ENCODE measurements at places on chromosomes 1 and 21.

- H3K27me3 ChIP-seq: no peaks in the 10 kb centered on the region
- H3K4me3 ChIP-seq: no peak overlapping the region
- H3K27ac ChIP-seq: peak overlapping the region; percentile 57
- H3K36me3 ChIP-seq: no peaks in the 10 kb centered on the region
- no peak for DNase-seq
- peaks cover 36% of the 10 kb centered on the region for H3K4me1 ChIP-seq
These were observed 87.5 kb downstream of the TM2D1 start for GRCh38 chr1:61637470-61637869.

- no peak overlapping the region for H3K4me3 ChIP-seq
- H3K36me3 ChIP-seq: no peaks in the 10 kb centered on the region
- H3K27ac ChIP-seq: no peak overlapping the region
- H3K4me1 ChIP-seq: peaks cover 9% of the 10 kb centered on the region
These were observed 2.7 kb downstream of the SCYL3 start for GRCh38 chr1:169890761-169891538.

- H3K4me1 ChIP-seq: no peaks in the 10 kb centered on the region
- H3K27me3 ChIP-seq: no peaks in the 10 kb centered on the region
- H3K36me3 ChIP-seq: no peaks in the 10 kb centered on the region
- H3K27ac ChIP-seq: no peak overlapping the region
- no peak for DNase-seq
- no peak overlapping the region for H3K4me3 ChIP-seq
These were observed 29.4 kb upstream of the EIF4G3 start for GRCh38 chr1:21206117-21206516.

DNA sequence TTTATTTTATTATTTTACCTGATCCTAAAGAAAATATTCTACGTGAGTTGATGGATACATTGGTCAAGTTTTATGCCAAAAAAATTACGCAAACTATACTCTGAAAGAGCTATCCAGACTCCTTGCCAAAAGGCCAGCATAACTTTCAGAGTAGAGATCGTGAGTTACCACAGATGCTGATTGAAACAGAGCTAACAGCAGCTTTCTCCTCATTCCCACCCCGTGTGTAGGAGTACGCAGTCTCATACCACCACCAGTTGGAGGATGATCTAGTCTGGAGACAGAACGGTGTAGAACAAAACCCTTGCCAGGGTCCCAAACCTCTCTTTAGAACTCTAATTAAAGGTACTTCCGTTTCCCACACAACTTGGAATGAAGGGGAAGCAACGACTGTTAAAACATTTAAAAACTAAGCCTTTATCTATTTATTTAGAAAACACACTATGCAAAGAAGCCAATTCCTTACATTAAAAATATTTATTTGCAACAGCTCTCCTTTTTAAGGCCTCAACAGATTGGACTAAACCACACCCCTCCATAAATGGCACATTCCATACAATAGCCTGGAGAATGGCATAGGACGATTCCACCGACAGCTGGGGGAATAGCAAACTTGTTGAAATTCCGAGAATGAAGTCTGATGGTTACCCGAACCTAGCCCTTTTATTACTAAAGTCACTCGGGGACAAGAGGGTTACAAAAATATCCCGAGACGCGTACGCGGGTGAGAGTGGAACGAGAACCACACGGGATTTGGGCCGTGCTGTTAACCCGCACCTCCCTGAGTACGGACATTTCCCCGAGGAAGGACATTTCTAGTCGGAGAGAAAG lies 1.4 kb downstream of the NUCKS1 start:
- peak overlapping the region; percentile 99 for H3K27ac ChIP-seq
- H3K4me1 ChIP-seq: peaks cover 26% of the 10 kb centered on the region
- peak; percentile 39 for DNase-seq
- H3K36me3 ChIP-seq: no peaks in the 10 kb centered on the region

- no peak overlapping the region for H3K4me3 ChIP-seq
- DNase-seq: no peak
- no peaks in the 10 kb centered on the region for H3K4me1 ChIP-seq
- H3K27me3 ChIP-seq: no peaks in the 10 kb centered on the region
- H3K27ac ChIP-seq: no peak overlapping the region
These were observed 12.6 kb upstream of the NTPCR start for GRCh38 chr1:232937741-232938375.

GRCh38 chr1:10387677-10388386 lies 11.0 kb upstream of the PGD start:
- no peak overlapping the region for H3K4me3 ChIP-seq
- no peaks in the 10 kb centered on the region for H3K36me3 ChIP-seq
- DNase-seq: peak; percentile 64
- H3K4me1 ChIP-seq: peaks cover 13% of the 10 kb centered on the region
- no peaks in the 10 kb centered on the region for H3K27me3 ChIP-seq
- H3K27ac ChIP-seq: peak overlapping the region; percentile 71

- H3K4me3 ChIP-seq: no peak overlapping the region
- no peaks in the 10 kb centered on the region for H3K27me3 ChIP-seq
- H3K27ac ChIP-seq: no peak overlapping the region
- H3K4me1 ChIP-seq: peaks cover 5% of the 10 kb centered on the region
These were observed 1.7 kb downstream of the PATJ start for GRCh38 chr1:61743716-61744580.

DNA sequence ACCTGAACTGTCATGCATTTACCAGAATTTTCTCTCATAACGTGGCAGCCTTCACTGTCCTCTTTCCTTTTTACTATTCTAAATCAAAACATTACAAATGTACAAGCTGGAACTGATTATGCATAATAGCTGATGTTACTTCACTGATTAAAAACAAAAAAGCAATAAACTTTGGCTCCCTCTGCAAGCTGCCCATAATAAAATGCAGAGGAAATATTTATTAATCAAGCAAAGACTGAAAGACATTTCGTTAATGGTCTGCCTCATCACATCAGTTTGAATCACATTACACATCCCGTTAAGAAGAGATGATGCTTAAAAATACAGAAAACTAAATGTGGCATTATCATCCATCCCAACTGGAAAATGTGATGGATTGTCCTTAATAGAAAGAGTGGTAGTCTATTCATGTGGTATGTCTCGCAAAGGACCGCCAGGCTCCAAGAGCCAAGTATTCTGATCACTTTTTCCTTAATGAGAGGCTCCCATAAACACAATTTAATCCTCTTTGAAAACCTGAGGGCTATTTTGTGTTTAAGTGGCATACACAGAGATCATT lies 225.3 kb downstream of the RGS7 start:
- no peak overlapping the region for H3K4me3 ChIP-seq
- no peak for DNase-seq
- H3K36me3 ChIP-seq: no peaks in the 10 kb centered on the region
- H3K4me1 ChIP-seq: no peaks in the 10 kb centered on the region
- no peaks in the 10 kb centered on the region for H3K27me3 ChIP-seq

GRCh38 chr1:17725084-17725719 lies 29.9 kb upstream of the ACTL8 start:
- no peaks in the 10 kb centered on the region for H3K36me3 ChIP-seq
- H3K27me3 ChIP-seq: no peaks in the 10 kb centered on the region
- no peak overlapping the region for H3K4me3 ChIP-seq
- DNase-seq: no peak

DNA sequence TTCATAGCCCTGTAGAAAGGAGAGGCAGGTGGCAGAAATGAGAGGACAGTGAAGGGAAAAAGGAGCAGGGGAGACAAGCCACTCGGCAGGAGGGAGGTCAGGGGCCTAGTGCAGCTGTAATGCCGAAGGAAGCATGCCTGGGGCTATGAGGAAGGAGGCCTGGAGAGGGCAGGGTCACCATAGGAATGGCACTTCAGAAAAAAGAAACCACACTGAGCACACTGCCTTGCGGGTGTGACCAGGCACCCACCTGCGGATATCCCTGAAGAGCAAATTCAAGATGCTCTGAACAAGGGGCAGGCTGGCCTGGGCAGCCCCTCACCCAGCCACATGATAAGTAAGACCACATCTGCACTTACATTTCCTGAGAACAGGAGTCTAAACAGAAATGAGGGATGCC lies 104.7 kb downstream of the JAK1 start:
- H3K27me3 ChIP-seq: no peaks in the 10 kb centered on the region
- peak; percentile 47 for DNase-seq
- no peak overlapping the region for H3K4me3 ChIP-seq
- H3K36me3 ChIP-seq: no peaks in the 10 kb centered on the region
- H3K4me1 ChIP-seq: no peaks in the 10 kb centered on the region

DNA sequence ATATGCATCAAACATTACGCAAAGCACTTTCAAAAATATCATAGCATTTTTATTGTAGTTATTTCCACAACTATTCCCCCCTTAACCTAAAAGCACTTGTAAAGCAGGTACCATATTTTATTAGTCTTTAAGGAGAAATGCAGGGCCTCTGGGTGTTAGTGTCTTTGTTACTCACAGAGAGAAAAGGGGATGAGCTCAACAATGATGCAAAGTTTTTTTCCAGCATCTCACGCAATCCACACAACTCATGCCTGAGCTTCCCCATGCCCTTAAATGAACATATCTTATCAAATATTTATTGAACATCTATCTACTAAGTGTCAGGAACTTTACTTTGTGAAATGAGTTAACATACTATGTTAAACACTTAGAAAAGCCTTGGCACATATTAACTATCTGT lies 50.6 kb downstream of the BEND5 start:
- no peak overlapping the region for H3K27ac ChIP-seq
- no peak overlapping the region for H3K4me3 ChIP-seq
- no peak for DNase-seq
- no peaks in the 10 kb centered on the region for H3K36me3 ChIP-seq
- no peaks in the 10 kb centered on the region for H3K27me3 ChIP-seq

DNA sequence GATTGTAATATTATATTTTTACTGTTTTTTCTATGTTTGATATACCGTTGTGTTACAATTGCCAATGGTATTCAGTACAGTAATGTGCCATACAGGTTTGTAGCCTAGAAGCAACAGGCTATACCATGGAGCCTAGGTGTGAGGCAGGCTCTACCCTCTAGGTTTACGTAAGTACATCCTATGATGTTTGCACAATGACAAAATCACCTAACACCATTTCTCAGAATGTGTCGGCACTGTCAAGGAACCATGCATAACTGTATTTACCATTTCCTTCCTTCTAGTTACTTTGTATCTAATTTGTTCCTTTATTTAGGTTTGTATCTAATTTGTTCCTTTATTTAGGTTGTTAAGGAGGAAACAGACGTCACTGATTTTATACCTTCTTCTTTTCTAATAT lies 9.9 kb downstream of the NPHP4 start:
- DNase-seq: no peak
- H3K4me3 ChIP-seq: no peak overlapping the region
- H3K27me3 ChIP-seq: no peaks in the 10 kb centered on the region
- H3K36me3 ChIP-seq: no peaks in the 10 kb centered on the region

DNA sequence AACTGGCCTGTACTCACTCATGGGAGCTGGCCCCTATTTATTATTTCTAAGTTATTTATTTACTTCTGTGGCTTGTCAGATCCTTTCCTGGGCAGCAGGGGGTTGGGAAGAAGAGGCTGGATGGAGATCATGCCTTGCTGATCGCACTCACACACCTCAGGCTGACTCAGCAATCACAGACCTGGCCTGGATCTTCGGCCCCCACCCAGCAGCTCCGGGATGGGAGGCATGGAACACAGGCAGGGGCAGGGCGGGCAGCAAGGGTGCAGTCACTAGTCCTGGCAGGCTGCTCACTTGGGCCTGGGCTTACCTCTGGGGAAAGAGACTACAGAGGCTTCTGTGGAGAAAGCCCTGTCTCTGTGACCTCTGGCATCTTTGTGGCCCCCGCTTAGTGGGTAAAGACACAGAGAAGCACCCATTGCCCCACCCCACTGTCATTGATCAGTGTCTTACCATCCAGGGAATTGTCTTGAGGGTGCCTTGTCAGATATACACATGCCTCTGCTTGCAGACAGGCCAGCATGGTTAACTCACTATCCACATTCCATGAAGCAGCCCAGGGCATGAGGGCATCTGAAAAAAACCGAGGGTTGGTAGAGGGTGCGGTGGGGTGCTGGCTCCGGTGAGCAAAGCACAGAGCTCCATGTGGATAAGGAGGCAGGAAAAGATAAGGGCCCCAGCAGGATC lies 3.7 kb downstream of the ARTN start:
- no peaks in the 10 kb centered on the region for H3K36me3 ChIP-seq
- peaks cover 15% of the 10 kb centered on the region for H3K4me1 ChIP-seq
- no peak for DNase-seq

- no peaks in the 10 kb centered on the region for H3K36me3 ChIP-seq
- no peak for DNase-seq
- no peak overlapping the region for H3K27ac ChIP-seq
- H3K4me1 ChIP-seq: peaks cover 18% of the 10 kb centered on the region
- no peaks in the 10 kb centered on the region for H3K27me3 ChIP-seq
These were observed 87.6 kb downstream of the BCAR3 start for GRCh38 chr1:93593854-93594602.

GRCh38 chr1:7575041-7575400 lies 196.1 kb upstream of the VAMP3 start:
- no peak overlapping the region for H3K27ac ChIP-seq
- H3K27me3 ChIP-seq: no peaks in the 10 kb centered on the region
- H3K4me3 ChIP-seq: no peak overlapping the region
- DNase-seq: no peak

DNA sequence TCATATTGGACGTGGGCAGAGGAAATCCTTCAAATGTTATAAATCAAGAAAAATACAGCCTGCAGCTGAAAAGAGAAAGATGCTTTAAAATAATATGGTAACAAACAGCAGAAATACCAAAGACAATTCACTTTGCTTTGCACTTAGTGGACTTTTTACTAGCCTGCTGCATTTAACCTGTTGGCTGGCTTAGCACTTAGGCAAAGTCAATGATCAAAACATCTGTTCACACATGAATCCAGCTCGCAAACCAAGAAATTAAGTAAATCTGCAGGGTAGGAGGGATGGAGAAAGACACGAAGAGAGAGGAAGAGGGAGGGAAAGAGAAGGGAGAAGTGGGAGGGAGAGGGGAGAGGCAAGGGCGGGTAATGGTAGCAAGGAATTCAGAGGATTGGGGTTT lies 103.6 kb upstream of the RAB4A start:
- no peak overlapping the region for H3K4me3 ChIP-seq
- no peaks in the 10 kb centered on the region for H3K36me3 ChIP-seq
- no peak overlapping the region for H3K27ac ChIP-seq
- H3K27me3 ChIP-seq: no peaks in the 10 kb centered on the region

- H3K4me1 ChIP-seq: peaks cover 19% of the 10 kb centered on the region
- H3K4me3 ChIP-seq: peak overlapping the region; percentile 97
- H3K36me3 ChIP-seq: peaks cover 3% of the 10 kb centered on the region
- DNase-seq: no peak
- peak overlapping the region; percentile 98 for H3K27ac ChIP-seq
These were observed 585 bp upstream of the AHCTF1 start for GRCh38 chr1:246932366-246932700.

DNA sequence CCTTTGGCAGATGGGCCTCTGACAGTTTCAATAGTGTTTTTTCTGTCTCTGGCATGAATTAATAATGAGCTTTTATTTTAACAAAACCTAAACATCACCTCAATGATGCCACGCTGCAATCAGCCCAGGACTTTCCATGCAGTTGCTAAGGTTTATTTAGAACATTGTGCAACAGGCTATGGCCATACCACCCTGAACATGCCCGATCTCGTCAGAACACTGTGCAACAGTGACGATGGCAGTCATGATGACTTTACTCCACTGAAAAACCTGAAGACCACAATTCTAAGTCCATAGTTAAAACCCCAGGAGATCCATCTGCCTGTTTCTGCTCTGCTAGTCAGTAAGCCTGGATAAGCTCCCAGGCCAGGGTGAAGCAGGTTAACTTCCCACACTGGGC lies 310.0 kb downstream of the PBX1 start:
- no peaks in the 10 kb centered on the region for H3K27me3 ChIP-seq
- no peaks in the 10 kb centered on the region for H3K4me1 ChIP-seq
- no peak for DNase-seq
- no peak overlapping the region for H3K27ac ChIP-seq
- no peak overlapping the region for H3K4me3 ChIP-seq

All from testis (tissue), 5 donors.